ENCODE measurements at places on chromosomes 7 and 10.

DNA sequence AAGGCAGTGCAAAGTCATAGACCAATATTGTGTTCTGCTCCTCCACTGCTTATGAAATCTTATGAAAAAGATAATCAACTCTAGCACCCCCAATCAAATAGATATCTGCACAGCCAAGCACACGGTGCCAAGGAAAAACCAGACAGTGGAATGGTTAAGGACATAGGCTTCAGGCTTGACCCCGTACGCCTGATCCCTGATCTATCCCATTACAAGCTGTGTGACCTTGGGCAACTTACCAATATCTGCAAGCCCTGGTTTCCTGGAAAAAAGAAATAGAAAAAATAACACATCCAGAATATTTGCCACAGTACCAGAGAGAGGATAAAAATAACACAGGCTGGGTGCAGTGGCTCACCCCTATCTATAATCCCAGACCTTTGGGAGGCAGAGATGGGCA is 56.9 kb downstream of the GRB10 start:
- DNase-seq = no peak

DNA sequence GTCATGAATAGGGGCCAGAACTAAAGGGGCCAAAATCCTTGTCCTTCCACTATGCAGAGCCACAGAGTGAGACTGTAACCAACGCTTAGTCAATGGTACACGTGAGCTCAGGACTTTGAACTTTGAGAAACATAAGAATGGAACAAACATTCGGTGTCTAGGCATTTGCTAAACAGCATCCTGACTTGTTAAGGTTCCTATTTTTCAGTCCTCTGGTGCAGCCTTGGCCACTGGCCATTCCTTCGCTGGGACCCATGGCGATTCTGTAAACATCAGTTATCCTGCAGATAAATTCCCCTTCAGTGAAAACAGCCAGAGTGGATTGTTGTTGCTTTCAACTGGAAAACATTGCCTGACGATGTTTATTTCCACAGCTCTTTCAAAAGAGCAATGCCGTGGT is 266.8 kb downstream of the SORCS1 start:
- DNase-seq = no peak

GRCh38 chr10:90087197-90088023 is 386.0 kb downstream of the KIF20B start:
- no peak for DNase-seq

DNA sequence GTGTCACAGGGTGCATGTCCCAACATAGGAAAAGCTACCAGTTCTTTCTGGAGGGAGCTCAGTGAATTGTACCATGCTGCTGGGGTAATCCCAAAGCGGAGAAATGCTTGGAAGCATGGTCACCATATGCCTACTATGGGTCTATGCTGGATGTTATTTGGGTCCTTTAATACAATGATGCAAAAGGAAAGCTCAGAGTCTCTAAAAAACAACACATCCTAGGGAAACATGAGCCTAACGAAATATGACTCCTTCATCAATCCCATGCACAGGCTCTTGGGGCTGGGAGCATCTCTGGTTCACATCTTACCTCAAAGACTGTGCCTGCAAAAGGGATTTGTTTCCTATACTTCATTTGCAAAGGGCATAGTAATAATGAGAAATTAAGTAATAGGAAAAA is 65.2 kb downstream of the CUBN start:
- no peak for DNase-seq

DNA sequence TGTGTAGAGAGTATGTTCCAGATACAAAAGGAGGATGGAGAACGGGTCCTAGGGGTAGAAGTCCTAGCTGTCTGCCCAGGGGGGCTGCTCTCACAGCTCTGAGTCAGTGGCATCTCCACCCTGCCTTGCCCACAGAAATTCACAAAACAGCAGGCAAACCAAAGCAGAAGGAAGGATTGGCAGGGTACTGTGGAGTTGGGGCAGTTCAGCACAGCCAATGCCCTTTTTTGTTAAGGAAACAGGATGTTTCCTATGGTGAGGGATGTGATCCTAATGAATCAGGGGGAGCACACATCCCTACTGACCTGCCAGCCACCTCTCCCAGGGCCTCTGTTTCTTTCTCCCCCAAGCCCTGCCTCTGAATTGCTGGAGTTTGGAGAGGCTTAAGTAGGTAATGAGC is 457.6 kb downstream of the PLXNA4 start:
- DNase-seq = no peak

GRCh38 chr10:35035606-35036005 is 54.5 kb downstream of the CUL2 start:
- no peak for DNase-seq

GRCh38 chr10:46247181-46247475 is 39.7 kb upstream of the ANTXRL start:
- DNase-seq = no peak

DNA sequence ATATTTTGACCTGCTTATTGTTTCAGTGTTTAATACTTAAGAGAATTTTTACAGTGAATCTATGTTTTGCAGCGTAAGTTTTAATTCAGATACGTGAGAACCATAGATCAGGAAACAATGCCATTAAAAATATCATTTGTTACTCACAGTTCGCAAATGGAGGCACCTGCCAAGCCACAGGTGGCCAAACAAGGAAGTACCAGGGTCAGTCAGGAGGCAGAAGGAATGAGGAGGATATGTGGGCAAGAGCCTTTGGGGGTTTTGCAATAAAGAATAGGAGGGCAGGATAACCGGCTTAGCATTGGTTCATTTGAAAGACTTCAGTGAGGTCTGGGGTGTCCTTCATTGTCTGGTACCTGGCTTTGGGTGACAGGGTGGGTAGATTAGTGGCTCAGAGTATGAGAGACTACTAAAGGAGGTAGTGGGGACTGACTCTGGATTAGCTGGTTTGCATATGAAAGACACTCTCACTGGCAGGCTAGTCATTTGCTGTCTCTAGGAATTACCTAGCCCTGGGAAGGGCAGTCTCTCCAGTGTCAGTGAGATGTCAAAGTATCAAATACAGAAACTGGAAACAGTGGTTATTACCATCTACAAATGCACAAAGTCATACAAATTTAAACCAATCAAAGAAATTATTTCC is 132.2 kb upstream of the CAV2 start:
- DNase-seq = no peak

GRCh38 chr7:100665168-100665726 is 8.3 kb upstream of the GNB2 start:
- no peak for DNase-seq

GRCh38 chr7:155380976-155381851 is 76.7 kb upstream of the EN2 start:
- no peak for DNase-seq

- DNase-seq = no peak
Observed at GRCh38 chr10:17788646-17789045, 20.5 kb upstream of the MRC1 start.

- DNase-seq = no peak
Observed at GRCh38 chr7:77413861-77414424, 2.2 kb downstream of the GSAP start.

DNA sequence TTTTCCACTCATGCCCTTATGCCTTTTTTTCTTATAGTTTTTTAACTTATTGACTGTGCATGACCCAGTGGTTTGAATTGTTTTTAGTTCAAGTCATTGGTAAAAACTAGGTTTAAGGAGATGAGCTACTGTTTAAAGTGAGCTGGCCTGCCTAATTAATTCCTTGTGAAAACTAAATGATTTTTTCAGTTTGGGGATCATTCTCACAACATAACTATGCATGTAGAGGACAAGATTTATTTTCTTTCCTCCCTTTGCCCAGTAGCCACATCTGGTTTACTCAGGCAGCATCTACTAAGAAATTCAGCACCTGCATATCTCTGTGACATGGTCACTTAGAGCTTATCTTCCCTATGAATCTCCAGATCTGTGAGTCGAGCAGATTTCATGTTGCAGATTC is 1.7 kb downstream of the ADO start:
- DNase-seq = no peak

DNA sequence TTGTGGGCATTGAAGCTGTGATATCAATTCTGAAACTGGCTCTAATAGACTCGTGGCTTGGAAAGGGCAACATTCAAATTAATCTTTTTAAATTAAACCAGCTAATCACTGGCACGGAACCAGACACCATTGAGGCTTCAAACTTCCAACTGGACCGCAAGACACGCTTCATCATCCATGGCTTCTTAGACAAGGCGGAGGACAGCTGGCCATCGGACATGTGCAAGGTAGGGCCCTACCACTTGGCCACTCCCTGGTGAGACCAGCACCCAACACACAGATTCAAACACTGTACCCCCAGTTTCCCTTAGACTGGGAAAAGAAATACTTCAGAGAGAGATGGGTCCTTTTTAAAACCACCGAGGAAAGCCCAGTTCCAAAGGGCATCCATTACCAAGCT is 5.1 kb downstream of the PNLIPRP2 start:
- no peak for DNase-seq

- DNase-seq = no peak
Observed at GRCh38 chr10:90968328-90969081, 47.6 kb upstream of the ANKRD1 start.
